ENCODE measurements at places on chromosomes 3 and 15. TPM values are rescaled to one million over a fixed set of nuclear protein-coding genes. Genes with fewer than 3 reads are reported as not detected.

The PARP15 gene
- total RNA-seq, result 0.27 TPM

DNA sequence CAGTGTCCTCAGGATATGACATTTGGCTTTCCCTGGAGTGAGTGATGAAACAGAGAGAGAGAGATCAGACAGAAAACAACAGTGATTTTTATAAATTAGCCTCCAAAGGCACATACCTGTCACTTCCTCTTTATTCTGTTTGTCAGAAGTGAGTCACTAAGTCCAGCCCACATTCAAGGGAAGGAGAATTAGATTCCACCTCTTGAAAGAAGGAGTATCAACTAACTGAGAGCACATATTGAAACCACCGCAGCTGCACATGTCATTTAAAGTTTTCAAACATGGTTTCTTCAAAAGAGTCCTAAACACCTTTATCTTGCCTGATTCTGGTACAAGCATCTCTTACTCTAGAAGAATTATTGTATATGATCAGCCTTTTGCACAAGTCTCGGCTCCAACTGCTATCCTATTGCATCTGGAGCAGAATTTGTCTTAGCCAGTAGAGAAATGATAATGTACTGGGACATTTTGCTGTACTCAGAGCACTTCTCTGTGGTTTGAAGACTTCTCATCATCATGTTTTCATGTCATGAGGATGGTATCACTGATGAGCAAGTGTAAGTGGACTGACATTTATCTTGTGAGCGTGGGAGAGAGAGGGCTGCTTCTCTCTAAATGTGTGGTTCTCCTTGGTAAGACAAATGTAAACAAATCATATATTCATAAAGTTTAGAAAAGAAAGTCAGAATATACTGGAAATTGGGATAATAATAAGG is 338.9 kb upstream of the CFAP20DC start:
- no peak for DNase-seq

The CCR3 gene
- not detected for total RNA-seq

- no peak for DNase-seq
These were observed 357.0 kb downstream of the SQOR start for GRCh38 chr15:45991863-45992262.

The MKRN2OS gene
- 0.29 TPM for total RNA-seq
